Stimulated activated CD4-positive, alpha-beta T cell treated with anti-CD3 and anti-CD28 coated beads, Interleukin-2, amount 100 ng/mL, for 48 hours (primary cell): ENCODE measurements at places on chromosomes 16 and 17.

DNA sequence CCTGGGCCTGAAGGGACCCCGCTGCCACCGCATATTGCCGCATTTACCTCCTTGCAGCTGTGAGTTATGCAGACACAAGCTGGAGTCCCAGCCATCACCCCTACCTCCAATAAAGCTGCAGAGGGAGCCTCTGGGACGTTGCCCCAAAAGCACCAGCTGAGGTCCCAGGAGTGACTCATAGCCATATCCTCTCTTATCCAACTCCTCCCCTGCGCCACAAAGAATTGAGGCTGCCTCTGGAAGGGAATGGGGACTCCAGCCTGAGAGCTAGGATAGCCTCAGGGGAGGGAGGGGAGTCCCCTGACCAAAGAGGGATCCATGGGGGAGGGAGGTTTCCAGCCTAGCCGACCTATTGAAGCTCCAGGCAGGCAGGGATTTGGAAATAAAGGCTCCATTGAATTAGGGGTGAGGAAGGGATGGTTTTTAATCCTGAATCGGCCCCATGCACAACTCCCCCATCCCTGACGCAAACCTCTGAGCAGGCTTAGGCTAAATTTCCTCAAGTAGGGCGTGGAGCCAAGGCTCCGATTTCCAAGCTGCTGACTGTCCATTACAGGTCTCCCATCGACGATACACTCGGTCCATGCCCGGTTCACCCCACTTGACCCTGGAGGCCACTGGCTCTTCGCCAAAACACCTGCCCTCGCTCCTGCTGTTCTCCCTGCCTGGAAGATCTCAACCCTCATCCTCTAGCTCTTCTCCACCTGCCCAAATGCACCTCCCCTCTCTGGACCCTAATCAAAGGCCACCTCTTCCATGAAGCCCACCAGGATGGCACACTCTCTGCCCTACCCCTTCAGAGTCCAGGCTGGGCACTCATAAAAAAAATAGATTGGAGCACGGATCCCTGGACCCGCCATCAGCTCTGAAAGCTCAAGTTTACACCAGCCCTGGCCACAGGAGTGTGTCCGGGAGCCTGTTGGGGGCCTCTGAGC, 27.5 kb downstream of the PIMREG start:
- DNase-seq, result no peak

GRCh38 chr17:70166615-70167014, 2.7 kb upstream of the KCNJ2 start:
- no peak for DNase-seq

DNA sequence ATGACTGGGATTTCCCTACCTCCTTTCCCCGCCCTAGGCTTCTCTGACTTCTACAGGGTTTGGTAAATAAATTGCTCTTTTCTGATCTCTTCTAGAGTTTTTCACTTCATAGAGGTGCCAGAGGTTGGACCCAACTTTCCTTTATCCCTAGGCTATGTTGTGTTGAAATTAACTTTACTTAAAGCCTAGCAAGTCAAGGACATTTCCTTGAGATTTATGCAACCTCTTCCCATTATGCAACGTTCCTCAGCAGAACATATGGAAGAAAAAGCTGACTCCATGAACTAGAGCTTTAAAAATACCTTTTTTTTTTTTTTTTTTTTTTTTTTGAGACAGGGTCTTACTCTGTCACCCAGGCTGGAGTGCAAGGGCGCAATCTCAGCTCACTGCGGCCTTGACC, 15.5 kb downstream of the MPO start:
- no peak for DNase-seq

DNA sequence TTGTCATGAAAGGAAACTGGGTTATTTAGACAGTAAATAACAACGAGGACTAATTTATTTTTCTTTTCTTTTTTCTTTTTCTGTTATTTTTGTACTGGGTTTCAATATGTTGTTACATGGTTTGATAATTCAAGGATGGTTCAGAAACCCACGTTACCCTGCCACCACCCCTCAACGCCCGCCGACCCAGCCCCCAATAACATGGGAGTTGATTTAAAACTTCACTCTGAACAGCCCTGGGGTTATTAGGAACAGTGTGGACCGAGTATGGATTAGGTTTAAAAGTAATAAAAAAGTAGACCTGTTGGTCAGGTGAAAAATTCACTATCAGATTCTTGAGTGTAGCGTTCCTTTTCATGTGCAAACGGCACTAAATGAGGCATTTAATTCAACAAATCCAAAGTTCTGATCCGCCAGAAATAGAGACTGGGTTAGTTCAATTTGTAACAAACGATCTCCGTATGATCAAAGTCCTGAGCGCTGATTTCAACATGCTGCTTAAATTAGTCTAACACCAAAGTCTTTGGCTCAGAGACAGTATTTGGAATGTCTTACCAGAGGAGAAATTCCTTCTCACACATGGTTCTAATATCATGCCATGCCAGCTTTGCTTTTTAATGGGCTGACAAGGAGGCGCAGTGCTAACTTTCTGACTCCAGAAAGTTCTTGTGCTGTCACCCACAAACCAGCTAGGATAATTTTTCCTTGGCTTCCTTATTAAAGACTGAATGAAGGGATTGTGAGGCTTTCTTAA, 173.1 kb upstream of the IRX3 start:
- DNase-seq, result no peak
